ENCODE measurements at places on chromosomes 5 and 9. TPM values are rescaled to one million over a fixed set of nuclear protein-coding genes. Genes with fewer than 3 reads are reported as not detected.

- DNase-seq, result no peak
Observed at GRCh38 chr9:70802758-70803436, 318.5 kb downstream of the TRPM3 start.

DNA sequence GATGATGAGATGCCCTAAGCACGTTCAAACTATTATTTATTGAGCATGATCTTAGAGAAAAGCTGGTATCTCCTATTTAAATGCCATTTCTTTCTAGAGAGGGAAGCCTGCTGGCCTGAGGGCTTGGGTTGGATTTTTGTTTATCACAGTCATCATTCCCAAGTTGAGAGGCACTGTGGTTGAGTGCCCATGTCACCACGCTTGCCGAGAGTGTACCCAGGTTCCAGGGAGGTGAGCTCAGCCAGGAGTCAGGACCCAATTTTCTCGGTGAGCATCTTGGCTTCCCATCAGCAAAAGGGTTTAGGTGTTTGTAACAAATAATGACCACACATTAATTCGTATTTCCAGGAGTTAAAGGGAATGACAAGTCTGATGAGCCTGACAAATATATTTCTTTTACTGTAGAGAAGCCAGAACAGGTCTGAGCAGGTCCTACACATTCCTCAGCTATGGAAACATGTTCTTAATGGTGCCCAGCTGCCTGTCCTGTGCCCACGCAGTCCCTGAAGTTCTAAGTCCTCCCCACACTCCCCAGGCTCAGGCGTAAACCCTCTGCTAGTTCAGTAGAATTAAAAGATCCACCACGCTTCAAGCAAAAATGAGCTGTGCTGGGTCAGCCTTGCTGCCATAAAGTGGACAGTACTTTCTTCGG, 258.9 kb upstream of the IRX2 start:
- no peak for DNase-seq

Gene DRD1
- total RNA-seq, result 0.06 TPM

GRCh38 chr9:92685022-92685421, 15.1 kb upstream of the IPPK start:
- no peak for DNase-seq

Gene OR1Q1
- not detected for total RNA-seq

GRCh38 chr5:123000731-123001130, 35.8 kb downstream of the PPIC start:
- DNase-seq, result no peak

Data from testis (tissue), 5 donors.